ENCODE measurements at places on chromosomes 5 and 9.

GRCh38 chr5:173823721-173824567 lies 64.2 kb upstream of the CPEB4 start:
- DNase-seq = peak; percentile 68

DNA sequence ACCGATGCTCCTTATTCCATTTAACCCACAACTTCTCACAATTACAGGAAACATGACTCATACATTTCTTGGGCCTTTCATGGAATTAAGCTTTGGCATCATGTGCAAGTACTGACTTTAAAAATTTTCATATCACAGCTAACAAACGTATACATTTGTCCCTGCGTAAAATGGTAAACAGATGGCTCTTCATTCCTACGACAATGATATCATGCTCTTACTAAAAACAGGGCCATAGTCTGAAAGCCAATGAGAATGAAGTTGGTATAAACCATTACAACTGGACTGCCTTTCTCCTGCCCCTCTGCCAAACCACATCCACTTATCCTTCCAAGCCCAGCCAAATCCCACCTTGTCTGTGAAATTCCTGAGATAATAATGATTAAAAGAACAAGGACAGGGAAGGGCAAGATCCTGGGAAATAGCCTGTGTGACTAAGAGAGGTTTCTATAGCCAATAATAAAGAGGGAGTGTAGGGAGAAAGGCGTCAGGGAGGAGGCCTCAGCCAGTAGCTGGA lies 44.9 kb upstream of the ZNF366 start:
- no peak for DNase-seq

DNA sequence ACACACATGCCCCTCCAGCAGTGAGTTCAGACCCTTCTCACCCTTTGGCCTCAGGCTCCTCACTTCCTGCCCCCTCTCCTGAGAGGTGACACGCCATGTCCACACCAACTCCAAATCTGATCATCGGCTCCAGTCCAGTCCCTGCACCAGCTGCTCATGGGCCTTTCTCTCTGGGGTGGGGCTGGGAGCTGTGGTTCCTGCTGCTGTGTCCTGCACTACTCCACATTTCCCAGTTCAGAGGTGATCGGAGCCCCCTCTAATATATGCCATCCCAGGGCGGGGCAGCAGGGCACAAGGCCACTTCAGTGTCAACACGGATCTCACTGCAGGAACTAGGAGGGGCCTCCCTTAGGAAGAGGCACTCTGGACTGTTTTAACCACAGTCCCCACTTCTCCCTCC lies 91.5 kb downstream of the ADAMTS2 start:
- DNase-seq = no peak

DNA sequence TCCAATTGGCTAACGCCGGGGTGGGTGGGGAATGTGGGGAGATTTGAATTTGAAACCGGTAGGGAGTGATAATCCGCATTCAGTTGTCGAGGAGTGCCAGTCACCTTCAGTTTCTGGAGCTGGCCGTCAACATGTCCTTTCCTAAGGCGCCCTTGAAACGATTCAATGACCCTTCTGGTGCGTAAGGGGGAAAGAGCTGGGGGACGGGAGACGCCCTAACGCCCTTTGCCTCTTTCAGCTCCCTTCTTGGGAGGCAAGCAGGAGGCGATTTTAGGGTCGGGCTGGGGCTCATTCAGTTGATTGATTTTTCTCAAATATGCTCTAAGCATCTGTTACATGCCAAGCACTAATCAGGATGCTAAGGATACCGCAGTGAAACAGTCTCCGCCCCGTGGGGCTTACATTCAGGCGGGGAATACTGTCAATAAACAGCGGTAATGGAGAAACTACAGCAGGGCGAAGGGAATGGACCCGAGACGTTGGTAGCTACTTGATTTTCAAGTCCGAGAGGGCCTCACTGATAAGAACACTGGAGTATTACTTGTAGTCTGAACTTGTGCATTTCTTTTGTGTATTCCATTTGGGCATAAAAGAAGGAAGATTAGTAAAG lies at the start of gene HMMR:
Gene HMMR, plus strand, starts transcription at position 71 of the 610 bp plus-strand sequence. Its CDS starts 61 bp downstream, at position 132.
- DNase-seq = no peak

GRCh38 chr9:81211741-81212140 lies 477.6 kb downstream of the TLE1 start:
- no peak for DNase-seq

GRCh38 chr5:175566697-175567096 lies 88.3 kb downstream of the SFXN1 start:
- DNase-seq = no peak

DNA sequence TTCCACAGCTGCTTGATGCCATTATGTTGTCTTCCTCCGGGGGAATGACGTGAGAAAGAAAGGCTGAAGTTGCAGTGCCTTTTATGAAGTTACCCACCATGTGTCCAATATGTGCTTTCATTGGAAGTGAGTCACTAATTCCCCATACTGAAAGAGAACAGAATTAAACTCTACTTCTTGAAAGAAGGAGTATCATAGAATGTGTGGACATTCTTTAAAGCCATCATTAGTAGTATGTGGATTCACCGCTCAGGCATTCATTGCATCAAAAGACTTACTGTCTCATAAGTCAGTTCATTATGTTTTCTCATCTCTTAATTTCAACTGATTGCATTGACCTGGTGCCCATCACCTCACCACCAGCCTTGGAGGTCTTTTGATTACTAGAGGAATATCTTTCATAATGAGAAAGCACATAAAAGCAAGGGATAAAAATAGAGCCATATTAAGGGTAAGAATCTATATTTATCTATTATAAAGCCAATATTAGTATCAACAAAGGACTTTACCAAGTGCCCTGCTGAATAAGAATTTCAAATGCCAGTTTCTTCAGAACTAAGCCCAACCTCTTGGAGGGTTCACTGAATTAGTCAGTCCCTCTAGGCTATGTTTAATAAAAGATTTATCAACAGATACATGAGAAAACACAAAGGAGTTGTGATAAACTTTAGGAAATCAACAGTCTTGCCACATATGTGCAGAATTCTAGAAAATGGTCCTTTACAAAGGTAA lies 516.1 kb downstream of the NTRK2 start:
- DNase-seq = no peak

DNA sequence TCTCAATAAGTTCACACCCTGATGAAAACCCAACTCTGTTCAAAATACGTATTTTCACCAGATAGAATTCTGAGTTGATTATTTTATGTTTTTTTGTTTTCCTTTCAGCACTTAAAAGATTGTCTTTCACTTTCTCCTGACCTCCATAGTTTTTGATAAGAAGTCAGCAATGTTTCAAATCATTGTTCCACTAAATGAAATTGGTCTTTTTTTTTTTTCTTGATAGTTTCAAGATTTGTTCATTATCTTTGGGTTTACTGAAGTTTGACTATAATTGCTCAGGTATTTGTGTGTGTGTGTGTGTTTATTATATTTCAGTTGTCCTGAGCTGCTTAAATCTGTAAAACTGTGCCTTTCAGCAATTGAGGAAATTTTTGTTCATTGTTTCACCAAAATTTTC lies 498.7 kb downstream of the TLE1 start:
- no peak for DNase-seq

- no peak for DNase-seq
Observed at GRCh38 chr9:111271481-111272080, 58.4 kb downstream of the OR2K2 start.

- DNase-seq = no peak
Observed at GRCh38 chr9:125850763-125851162, 103.6 kb downstream of the PBX3 start.

- DNase-seq = peak; percentile 76
Observed at GRCh38 chr5:159444441-159445082, 114.3 kb upstream of the IL12B start.

- DNase-seq = no peak
Observed at GRCh38 chr5:54571462-54571861, 53.9 kb downstream of the SNX18 start.

- no peak for DNase-seq
Observed at GRCh38 chr5:151016700-151017099, 3.7 kb upstream of the GPX3 start.

DNA sequence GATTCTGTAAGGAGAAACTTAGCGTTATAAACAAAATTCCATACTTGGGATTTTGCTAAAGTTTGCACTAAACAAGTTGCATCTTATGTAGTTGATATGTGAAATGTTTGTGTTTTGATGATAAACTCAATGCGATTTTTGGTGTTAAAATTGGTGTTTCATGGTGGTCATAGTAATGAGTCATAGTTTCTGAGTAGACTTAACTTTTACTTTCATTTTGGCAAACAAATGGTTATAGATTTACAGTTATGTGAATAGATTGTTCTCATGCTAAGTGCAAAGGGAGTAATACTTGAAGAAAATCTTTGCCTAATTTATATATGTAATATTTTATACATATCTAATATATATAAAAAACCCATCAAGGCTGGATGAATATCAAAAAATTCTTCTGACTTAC lies 107.3 kb upstream of the ELAVL2 start:
- DNase-seq = no peak

DNA sequence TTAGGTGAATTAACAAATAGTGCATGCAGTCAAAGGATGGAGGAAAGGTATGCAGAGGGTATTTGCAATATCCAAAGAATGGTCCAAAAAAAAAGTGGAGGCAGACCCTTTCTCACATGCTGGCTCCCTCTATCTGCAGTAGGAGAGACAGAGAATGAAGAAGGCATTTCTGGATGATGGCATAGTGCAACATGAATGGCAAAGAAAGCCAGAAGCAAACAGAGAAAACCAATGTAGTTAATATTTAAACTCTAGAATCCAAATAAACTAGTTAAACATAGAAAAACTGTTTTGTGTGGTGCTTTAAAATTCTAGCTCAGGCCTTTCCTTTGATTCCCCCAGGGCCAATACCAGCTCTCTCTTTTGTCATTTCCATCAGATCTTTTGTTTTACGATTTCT lies 403.1 kb upstream of the WWC1 start:
- no peak for DNase-seq

DNA sequence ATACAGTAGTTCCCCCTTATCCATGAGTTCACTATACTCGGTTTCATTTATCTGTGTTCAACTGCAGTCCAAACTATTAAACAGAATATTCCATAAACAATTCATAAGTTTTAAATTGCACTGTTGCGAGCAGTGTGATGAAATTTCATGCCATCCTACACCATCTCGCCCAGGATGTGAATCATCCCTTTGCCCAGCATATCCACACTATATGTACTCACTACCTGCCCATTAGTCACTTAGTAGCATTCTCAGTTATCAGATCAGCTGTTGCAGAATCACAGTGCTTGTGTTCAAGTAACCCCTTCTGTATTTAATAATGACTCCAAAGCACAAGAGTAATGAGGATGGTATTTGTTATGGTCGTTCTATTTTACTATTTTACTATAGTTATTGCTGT lies 51.5 kb downstream of the SHOC1 start:
- peak; percentile 89 for DNase-seq

DNA sequence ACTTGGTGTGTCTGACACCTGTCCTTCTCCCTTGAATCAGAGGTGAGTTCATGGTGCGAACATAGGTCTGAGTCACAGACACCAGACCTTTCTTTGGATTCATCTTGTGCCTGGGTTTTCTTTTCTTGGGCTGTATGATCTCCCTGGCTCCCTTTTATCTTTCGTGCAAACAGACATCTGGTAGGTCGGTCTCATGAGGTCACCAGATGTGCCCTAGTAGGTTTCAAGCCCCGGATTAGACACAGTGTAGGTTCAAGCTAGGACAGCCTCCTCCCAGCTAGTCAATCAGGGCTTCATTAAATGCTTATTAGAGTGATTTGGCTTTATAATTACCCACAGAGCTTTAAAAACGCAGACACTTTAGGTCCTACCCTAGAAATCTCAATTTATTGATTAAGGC lies 106.0 kb upstream of the MYO10 start:
- no peak for DNase-seq

DNA sequence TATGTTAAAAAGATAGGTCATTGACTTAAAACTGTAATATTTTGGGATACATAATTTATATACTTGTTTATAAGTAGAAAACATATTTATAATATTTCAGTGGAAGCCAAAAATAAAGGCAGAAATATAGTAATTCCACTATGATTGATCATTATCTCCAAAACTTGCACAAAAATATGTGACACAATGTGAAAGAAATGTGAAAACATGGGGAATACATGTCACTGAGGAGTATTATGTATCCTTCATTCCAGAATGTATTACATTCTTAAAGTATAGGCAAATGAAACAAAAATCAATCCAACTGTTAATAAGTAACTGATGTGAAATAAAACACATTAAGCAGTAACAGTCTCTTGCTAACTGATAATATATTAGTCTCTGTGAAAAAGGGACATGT lies 236.7 kb downstream of the CDH18 start:
- no peak for DNase-seq

DNA sequence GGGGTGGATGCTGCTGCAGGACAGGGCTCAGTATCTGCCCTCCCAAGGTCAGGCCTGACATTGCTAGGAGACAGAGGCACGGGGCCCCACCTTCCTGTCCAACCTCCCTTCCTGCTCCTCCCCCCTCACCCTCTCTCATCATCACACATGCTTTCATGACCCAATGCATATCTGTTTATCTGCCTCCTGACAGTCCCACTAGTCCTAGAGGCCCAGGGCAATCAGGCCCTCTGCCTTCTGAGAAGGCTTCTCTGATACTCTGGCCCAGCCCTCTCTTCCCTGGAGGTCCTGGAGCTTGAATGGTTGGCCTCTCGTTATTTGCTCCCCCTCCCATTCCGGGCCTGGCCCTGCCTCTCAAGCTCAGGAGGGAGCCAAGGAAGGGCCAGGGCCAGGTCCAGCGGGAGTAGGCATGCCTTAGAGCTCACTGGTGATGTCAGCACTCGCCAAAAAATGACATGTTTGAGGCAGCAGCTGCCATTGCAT lies 90.6 kb upstream of the SAP30L start:
- DNase-seq = no peak

DNA sequence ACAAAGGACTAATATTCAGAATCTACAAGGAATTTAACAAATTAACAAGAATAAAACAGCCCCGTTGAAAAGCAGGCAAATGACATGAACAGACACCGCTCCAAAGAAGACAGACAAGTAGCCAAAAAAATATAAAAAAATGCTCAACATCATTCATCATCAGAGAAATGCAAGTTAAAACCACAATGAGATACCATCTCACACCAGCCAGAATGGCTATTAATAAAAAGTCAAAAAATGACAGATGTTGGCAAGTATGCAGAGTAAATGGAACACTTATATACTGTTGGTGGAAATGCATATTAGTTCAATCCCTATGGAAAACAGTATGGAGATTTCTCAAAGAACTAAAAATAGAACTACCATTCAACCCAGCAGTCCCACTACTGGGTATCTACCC lies 302.7 kb upstream of the RGMB start:
- DNase-seq = no peak

DNA sequence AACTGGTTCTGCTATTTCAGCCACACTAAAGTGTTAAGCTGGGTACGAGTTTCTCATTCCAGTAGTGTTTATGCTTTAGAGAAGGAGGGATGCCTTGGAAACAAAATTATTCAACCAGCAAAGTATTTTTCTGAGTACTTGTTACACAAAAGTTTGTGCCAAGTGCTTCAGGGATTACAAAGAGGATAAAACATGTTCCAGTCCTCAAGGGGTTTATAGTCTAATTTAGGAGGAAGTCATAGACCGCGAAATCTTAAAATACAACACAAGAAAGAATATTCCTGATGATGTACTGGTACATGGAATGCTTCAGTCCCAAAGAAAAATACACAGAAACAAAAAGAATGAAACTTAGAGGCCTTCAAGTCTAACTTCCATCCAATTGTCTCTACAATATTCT lies 85.4 kb upstream of the NR4A3 start:
- no peak for DNase-seq

- no peak for DNase-seq
Observed at GRCh38 chr5:178587763-178588611, 2.2 kb downstream of the COL23A1 start.
